Hindlimb muscle (tissue), 1 donor: ENCODE measurements at places on chromosomes 1 and 21.

DNA sequence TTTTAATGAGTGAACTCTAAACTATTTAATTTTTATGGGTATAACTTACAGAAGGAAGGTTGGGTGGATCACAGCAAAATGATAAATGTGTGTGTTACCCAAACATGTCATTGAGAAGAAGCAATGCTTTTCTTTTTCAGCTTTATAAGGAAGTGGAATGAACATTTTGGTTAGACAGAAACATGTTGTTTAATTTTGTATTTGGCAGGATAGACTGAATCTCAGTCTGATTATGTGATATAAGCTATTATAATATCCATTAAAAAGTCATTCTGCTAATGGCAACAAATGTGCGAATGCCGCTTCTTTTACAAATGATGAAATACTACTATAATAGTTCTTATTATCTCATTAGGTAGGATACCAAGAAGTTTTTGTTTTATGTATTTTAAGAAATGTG lies 281.9 kb upstream of the ZRANB2 start:
- no peak for DNase-seq

DNA sequence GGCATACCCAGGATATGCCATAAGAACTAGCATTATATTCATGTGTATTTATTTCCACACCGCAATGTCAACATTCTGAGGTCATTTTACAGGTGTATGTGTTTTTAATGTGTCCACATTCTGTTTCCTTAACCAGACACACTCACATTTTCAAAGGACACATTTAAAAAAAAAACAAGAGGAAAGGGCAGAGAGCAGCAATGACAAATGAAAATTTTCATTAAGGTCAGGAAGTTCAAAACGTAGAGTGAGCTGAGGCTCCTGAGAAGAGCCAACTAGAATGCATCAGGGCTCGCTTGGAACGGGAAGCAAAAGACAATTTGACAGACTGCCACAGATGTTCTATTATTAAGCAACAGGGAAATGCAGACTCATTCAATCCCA lies 4.8 kb upstream of the GNPAT start:
- DNase-seq: peak; percentile 51

DNA sequence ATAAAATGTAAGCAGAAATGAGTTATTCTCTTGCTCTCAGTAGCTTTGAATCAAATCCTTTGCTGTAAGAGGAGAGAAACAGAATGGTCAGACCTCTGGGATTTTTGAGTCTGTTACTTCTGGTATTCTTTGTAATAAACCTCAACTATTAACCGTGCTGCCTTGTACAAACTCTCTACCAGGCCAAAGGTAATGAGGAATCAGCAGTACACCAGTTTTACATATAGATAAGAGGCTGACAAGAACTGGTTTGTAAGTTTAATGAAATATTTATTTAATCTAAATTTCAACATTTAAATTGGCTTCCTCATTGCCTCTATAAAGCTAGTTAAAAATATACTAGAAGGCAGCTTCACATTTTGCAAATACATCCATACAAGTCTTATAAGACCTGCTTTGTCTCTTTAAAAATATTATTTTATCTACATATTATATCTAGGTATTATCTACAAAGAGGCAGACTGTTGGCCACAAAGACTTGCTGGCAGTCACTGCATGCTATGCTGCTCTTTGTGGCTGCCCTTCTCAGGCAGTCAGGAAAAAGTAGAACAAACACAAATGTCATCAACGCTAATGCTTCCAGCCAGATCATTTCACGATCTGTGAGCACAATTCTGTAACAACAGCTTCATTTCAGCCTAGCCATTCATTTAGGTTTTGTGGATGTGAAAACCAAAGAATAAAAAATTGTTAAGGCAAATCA lies 173.0 kb downstream of the GABPA start:
- no peak for DNase-seq

- no peak for DNase-seq
These were observed 54.4 kb upstream of the WNT2B start for GRCh38 chr1:112454316-112454715.

DNA sequence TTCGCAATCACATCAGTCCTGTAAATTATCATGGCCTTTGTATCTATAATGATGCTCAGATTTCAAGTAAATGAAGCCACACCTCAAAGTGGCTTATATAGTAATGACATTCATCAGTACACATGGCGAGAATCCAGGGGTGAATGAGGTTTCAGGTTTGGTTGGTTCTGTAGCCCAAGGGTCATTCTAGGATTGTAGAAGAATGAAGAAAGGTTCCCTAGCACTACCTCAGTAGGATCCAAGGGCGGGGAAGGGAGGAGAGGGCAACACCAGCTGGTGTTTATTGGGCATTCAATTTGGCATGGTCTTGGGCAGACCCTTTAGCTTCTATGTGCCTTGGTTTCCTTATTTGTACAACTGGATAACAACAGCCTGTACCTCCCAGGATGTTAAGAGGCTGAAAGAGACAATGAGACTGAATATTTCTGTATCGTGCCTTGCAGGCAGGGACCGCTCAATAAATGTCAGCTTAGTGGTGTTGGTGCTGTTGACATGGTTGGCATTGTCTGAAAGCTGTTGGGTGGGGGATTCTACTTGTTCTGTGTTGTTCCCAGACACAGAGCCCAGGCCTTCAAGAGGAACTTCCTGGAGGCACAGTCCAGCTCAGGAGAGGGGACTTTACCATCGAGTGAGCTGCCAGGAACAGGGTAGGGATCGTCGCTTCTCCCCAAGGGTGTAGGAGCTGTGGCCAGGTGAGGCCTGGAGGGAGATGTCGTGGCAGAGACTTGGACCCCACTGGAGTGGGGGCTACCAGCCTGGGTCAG lies 388.2 kb downstream of the PTPRU start:
- no peak for DNase-seq

- DNase-seq: no peak
These were observed 488.1 kb upstream of the PRMT6 start for GRCh38 chr1:106568201-106568974.

DNA sequence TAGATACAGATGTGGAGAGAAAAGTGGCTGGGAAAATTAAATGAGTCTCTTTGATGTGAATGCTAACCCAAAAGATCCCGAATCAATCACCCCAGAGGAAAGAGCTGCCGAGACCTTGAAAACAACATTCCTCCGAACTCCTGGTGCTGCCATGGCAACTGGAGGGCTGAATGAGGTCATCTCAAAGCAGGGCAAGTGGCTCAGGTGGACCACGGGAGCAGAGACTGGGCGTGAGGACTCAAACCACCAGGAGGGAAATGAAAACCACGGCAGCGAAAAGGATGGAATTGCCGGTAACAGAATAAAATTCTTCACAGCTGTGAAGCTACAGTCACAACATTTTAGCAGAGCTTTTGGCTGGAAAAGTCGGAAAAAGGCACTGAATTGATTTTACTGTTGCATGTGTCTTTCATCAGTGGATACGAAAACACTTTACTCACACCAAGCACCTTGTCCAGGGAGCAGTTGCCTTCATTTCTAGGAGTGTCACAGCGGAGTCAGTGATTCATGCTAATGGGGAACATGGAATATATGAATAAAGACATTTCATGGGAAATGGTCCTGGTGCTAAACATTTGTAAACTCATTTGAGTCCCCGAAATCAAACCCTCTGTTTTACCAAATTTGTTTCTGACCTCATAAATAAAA lies 23.2 kb upstream of the BECN2 start:
- DNase-seq: peak; percentile 82

DNA sequence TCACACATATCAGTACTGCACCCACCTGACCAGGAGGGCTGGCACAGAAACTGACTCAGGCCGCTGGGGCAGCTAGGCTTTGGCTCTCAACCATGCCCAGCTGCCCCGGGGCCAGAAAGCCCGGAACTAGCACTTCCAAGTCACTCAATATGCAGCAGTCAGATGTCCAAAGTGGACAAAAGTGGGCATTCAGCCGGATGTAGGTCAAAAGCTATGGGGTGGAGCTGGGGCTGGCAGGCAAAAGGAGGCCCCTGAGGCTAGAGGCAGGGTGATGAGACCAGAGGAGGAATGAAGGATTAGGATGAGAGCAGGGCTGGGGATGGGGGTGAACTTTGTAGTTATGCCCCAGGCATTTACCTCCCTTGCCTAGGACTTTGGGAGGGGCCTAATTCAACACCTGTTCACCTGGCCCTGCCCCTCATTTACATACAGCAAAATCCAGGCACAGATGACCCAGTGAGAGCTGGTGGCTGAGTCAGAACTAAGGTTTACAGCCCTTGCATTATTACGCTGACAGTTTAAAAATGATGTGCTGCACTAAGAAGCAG lies 30.7 kb upstream of the EDN2 start:
- DNase-seq: no peak

- no peak for DNase-seq
These were observed 7.7 kb downstream of the CNIH3 start for GRCh38 chr1:224623743-224624333.

- no peak for DNase-seq
These were observed 488.2 kb upstream of the PTBP2 start for GRCh38 chr1:96233422-96233821.

DNA sequence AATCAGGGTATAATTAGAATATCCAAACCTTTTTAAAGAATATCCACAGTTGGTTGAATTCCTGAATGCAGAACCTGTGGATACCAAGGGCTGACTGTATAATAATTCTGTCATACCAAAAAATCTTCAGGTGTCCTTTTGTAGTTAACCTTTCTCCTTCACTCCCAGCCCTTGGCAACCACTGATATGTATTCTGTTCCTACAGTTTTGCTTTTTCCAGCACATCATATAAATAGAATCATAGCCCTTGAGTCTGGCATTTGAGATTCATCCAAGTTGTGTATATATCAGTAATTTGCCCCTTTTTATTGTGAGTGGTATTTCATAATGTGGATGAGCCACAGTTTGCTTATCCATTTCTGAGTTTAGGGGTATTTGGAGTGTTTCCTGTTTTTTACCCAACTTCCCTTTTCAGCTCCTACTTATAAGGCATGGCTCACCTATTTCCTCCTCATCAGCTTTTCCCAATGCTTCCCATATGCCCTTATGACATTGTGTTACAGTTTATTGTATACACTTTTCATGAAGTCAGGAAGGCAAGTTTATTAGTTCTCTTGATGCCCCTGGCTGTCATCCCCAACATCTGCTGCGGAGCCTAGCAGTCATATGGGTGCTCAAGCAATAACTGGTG lies 35.0 kb upstream of the AGO1 start:
- no peak for DNase-seq
